ENCODE measurements at places on chromosomes 7 and 10.

DNA sequence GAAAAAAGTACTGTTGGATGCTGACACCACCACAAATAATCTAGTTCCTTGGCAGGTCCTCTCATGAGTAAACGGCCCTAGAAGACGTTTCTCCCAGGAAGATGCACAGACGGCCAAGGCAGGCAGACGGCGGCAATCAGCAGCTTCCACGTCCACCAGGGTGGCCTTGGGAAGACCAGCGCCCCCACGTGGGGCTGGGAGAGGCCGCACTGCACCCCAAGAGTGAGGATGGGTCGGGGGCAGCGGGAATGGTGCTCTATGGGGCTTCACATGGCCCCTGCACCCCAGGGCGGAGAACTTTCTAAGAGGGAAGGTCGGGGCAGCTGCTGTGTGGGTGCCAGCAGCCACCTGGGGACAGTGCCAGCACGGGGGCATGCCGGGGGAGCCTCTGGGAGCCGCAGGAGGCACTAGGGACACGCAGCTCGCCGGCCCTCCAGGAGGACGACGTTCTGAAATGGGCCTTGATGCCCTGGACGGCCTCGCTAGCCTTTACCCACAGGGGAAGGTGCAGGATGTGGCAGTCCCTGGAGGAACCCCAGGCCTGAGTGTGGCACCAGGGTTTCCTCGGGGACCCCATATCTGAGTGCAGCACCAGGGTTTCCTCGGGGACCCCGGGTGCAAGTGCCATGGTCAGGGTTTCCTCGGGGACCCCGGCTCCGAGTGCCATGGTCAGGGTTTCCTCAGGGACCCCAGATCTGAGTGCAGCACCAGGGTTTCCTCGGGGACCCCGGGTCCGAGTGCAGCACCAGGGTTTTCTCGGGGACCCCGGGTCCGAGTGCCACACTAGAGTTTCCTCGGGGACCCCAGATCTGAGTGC lies 539.9 kb downstream of the DNAJB6 start:
- no peak for DNase-seq

DNA sequence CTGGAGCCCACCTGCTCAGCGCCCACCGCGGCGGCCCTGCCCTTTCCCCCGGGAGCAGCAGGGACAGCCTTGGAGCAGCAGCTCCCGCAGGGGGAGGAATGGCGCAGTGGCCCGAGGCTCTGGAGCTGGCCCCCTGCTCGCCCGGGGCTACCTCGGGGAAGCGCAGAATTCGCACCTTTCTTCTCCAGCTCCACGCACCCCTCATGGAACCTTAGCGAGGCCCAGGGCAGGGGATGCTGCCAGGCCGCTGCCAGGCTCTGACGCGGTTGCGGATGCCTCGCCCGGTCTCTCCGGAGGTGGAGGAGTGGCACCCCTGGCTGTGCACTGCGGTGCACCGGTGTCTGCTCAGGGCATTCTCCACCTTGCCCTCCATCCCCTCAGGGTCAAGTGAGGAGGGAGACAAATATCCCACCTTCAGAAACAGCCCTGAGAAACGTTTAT lies 84.9 kb upstream of the MKI67 start:
- no peak for DNase-seq

GRCh38 chr7:98877692-98878364 lies 504 bp upstream of the TRRAP start:
- no peak for DNase-seq

GRCh38 chr7:92072121-92072520 lies 62.2 kb downstream of the CYP51A1 start:
- no peak for DNase-seq

GRCh38 chr10:122445469-122445868 lies 9.0 kb upstream of the ARMS2 start:
- no peak for DNase-seq

All from trophoblast cell (in vitro differentiated cells and primary cell).